ENCODE measurements at places on chromosomes 12 and 14. TPM values are rescaled to one million over a fixed set of nuclear protein-coding genes. Genes with fewer than 3 reads are reported as not detected.

DNA sequence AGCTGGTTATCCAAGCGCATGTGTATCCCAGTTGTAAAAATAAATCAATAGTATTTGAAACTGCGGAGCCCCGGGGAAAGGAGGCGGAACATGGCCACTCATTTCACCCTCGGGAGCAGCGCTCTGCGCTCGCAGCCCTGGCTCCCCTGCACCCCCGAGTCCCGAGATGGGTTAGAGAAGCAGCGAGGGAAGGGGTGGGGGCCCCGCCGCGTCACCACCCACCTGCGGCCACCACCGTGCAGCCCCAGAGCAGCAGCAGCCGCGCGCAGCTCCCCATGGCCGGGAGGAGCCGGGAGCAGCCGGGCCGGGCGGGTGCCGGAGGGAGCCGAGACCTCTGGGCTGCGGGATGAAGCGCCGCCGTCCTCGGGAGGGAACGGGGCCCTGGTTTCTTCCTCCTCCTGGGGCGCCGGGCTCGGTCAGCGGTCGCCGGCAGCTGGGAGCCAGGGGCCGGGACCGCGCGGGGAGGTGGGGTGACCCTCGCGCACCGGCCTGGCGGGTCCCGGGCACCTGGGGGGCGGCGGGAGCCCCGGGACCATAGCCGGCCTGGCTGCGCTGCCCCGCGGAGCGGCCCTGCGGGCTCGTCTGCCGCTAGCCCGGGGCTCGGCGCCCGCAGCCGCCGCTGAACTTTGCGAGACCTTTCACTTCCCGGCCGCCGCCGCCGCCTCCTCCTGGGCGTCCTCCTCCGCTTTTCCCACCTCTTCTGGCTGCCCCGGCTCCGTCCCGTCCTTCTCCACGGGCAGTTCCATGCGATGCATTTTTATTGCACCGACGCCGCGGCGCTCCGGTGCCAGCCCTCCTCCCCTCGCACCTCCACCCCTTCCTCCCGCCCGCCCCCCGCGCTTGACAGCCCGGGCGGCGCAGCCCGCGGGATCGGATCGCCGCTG is at the start of gene NTN4:
Gene NTN4, minus strand, starts transcription at position 732 of the 884 bp plus-strand sequence. Its CDS starts 455 bp downstream, at position 277.
- no peaks in the 10 kb centered on the region for H3K36me3 ChIP-seq
- peak; percentile 53 for DNase-seq
- H3K27me3 ChIP-seq = peaks cover 61% of the 10 kb centered on the region
- H3K4me3 ChIP-seq = peak within 1 kb of the TSS; percentile 77
- peak within 1 kb of the TSS; percentile 19 for H3K27ac ChIP-seq

- no peaks in the 10 kb centered on the region for H3K36me3 ChIP-seq
- no peak for DNase-seq
- H3K4me1 ChIP-seq = no peaks in the 10 kb centered on the region
- H3K27ac ChIP-seq = peak overlapping the region; percentile 59
- H3K4me3 ChIP-seq = peak overlapping the region; percentile 37
Observed at GRCh38 chr12:94207849-94208621, 59.7 kb downstream of the PLXNC1 start.

DNA sequence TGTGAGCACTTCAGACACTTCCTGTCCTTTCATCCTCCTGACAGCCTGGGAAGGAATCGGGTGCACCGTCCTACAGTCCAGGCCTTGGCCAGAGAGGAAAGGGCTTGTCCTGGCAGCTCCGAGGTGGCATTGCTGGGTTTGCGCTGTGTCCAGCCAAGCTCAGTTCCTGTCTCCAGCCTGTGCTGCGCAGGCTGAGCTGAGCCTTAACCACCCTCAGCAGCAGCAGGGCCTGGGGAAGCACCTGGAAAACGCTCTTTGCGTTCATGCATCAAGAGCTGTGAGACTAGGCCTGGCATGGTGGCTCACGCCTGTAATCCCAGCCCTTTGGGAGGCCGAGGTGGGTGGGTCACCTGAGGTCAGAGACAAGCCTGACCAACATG is 33.7 kb upstream of the EML1 start:
- no peak for DNase-seq
- no peaks in the 10 kb centered on the region for H3K27me3 ChIP-seq
- peaks cover 22% of the 10 kb centered on the region for H3K4me1 ChIP-seq
- no peaks in the 10 kb centered on the region for H3K36me3 ChIP-seq
- H3K4me3 ChIP-seq = no peak overlapping the region

DNA sequence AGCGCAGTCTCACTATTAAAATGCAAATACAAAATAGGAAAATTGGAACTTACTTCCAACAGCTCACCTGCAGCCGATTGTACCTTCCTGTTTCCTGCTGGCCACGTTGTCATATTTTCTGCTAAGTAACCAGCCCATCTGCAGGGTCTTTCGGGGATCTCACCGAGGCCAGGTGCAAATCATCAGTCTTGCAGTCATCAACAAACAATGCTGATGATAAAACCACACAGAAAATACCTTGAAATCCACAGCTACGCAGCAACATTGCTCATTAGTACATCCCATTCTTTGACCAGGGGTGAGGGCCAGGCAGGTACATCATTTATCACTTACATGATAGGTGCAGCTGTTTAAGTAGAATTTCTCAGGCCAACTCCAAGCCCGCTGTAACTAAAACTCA is 406.9 kb downstream of the TMEM121 start:
- no peaks in the 10 kb centered on the region for H3K36me3 ChIP-seq
- H3K27ac ChIP-seq = no peak overlapping the region
- DNase-seq = no peak
- no peak overlapping the region for H3K4me3 ChIP-seq
- H3K27me3 ChIP-seq = no peaks in the 10 kb centered on the region

The MGP gene
- 79.1 TPM for total RNA-seq

The SPPL3 gene
- 19.8 TPM for total RNA-seq

The CDCA3 gene
- 0.92 TPM for total RNA-seq

The ERP27 gene
- total RNA-seq = 0.42 TPM

The FBXL14 gene
- total RNA-seq = 7.9 TPM

The IQSEC3 gene
- total RNA-seq = 0.58 TPM

Data from psoas muscle (tissue), 8 donors.